HFFc6 (cell line): ENCODE measurements at places on chromosomes 6 and 20.

- no peak for DNase-seq
These were observed 81.3 kb downstream of the HMGCLL1 start for GRCh38 chr6:55497694-55498093.

- DNase-seq, result no peak
These were observed 2.5 kb upstream of the SLCO4A1 start for GRCh38 chr20:62639765-62640164.

GRCh38 chr20:21353236-21353635 lies 44.1 kb downstream of the NKX2-4 start:
- peak; percentile 53 for DNase-seq

DNA sequence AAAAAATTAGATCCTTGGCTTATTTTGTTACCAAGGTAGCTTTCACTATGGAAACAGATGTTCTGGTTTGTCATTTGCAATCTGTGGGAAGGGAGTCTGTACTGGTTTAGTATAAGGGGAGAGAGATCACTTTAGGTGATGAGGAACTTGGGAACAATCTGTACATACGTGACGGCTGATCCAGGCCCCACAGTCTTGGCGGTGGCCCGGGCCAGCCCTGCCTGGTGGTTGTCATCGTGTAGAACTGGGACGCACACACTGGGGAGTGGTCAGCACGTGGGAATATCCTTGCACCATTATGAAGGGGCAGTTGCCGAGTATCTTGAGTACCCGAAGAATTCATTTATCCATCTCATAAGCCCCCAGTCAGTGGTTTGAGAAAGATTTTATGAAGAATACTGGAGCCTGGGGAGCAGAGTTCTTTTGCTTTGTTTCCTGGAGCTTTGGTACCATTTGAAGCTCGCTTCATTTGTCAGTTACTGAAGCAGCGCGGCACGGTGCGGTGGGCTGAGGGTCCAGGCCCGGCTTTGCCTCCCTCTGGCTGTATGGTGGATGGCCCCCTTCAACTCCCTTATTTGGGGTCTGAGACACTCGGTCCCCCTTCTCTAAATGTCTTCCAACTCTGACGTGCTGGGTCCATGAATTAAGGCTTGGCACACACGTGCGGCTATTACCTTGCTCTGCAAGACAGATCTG lies 22.8 kb upstream of the CLDN20 start:
- DNase-seq, result no peak

DNA sequence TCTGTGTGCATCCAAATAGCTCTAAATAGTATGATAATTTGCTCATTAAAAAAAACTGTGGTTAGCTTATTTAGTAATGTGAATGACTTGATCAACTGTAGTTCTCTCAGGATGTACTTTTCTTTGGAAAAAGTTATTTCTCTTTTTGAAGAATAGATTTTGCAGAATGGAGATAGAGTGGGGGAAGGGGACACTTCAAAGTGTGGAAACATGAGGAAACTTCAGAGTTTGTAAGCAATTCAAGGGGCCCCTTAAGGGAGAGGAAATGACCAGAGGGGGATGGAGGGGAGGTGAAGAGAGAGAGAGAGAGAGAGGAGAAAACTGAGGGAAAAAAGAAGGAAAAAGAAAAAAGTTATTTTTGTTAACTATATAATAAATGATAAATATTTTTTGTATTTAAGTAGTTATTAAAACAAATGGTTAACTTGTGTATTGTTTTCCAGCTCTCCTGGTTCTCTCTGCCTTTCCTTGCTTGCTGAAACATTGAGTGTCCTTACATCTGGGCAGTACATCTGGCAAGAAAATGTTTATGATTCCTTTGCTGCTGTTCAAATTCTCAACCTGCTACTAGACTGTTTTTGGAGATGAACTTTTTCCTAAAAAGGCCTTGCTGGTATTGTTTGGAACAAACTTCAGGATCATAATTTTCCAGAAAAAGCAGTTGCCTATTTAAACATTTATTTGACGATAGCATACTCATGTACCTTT lies 497.5 kb upstream of the CITED2 start:
- DNase-seq, result no peak

GRCh38 chr20:55569084-55569483 lies 436.2 kb downstream of the CBLN4 start:
- DNase-seq, result no peak

GRCh38 chr6:33276864-33277662 lies at the start of gene B3GALT4:
TSS of gene B3GALT4 (plus strand) at chr6:33277123. CDS start at chr6:33277420, 297 bp downstream.
- DNase-seq, result peak; percentile 58

GRCh38 chr6:154596701-154597100 lies 86.2 kb upstream of the CNKSR3 start:
- DNase-seq, result no peak

- DNase-seq, result no peak
These were observed 36.8 kb upstream of the GSTA3 start for GRCh38 chr6:52946306-52946705.

DNA sequence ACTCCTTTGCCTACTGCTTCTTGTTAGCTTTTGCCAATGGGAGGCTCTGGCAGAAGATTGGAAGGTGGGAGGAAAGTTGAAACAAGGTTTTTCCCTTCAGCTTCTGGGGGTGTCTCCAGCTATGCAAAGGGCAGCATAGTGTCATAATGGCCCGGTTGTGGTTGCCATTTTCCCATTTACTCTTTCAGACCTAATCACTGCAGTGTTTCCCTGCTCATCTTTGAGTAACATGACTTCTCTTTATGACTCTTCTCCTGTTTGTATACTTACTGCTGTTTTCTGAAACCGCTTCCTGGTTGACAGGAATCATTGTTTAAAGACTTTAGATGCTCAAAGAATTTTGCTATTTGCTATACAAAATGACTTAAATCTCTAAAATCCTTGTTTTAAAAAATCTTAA lies 19.9 kb downstream of the NRN1 start:
- no peak for DNase-seq

DNA sequence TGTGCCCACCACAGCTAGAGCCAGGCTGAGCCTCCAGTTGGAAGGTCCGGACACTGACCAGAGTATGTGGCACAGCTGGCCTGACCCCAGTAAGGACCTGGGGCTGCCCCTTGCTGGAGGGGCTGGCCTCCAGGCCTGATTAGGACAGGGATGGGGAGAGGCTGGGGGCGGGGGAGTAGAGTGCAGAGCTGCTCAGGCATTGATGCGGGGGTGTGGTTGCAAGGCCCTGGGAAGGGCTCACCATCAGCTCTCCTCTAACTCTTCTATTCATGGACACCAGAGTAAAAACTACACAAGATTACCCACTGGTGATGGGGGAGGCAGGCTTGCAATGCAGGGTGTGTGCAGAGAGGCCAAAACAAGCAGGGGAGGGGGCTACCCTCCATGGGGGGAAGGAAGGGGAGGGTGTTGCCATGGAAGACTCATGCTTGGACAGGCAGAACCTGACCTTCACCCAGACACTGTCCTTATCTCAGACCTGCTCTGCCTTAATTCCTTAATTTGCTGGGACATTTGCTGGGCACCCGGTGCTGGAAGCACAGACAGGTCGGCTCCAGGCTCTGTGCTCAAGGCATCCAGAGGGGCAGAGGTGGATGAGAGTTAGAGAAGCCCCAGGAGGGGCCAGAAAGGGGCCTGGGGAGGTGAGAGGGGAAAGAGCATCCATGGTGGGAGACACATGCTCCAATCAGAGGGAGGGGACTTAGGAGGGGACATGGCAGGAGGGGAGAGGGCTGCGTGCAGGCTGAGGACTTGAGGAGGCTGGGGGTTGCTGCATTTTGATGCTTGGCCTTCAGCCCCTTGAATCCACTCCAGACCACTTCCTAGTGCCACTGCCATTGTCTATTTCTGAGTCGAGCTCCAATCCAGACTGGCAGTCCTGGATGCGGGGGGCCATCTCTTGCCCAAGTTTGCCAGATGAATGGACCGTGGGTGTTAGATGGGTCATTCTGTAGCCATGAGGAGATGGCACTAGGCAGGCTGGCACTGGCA lies 7.6 kb upstream of the EMILIN3 start:
- no peak for DNase-seq

DNA sequence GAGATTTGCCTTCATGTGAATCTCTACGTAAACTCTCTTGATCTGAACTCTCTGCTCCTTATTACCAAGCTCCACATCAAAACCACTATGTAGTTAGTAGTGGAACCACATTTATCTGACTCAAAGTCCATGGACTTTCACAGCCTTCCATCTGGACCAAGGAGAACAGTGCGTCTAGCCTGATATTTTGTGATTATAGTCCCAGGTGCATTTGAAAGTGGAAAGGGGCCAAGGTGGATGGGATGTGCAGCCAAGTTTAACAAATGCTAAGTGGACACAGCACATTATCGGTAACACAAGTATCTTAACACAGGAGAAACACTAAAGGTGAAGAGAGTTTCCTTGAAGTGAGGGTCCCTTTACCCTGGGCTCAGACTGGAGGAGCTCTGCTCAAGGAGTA lies 281.2 kb upstream of the SGK1 start:
- no peak for DNase-seq

- DNase-seq, result no peak
These were observed 59.2 kb upstream of the TFAP2D start for GRCh38 chr6:50654155-50654554.

GRCh38 chr20:35433337-35433736 lies 4.7 kb downstream of the GDF5 start:
- no peak for DNase-seq

GRCh38 chr6:48614326-48614725 lies 503.3 kb upstream of the PTCHD4 start:
- no peak for DNase-seq

GRCh38 chr6:18340781-18341551 lies 46.2 kb upstream of the RNF144B start:
- no peak for DNase-seq

GRCh38 chr20:62143957-62144825 lies 622 bp downstream of the SS18L1 start:
- DNase-seq, result no peak

- no peak for DNase-seq
These were observed 105.3 kb downstream of the EYA2 start for GRCh38 chr20:46999801-47000465.

DNA sequence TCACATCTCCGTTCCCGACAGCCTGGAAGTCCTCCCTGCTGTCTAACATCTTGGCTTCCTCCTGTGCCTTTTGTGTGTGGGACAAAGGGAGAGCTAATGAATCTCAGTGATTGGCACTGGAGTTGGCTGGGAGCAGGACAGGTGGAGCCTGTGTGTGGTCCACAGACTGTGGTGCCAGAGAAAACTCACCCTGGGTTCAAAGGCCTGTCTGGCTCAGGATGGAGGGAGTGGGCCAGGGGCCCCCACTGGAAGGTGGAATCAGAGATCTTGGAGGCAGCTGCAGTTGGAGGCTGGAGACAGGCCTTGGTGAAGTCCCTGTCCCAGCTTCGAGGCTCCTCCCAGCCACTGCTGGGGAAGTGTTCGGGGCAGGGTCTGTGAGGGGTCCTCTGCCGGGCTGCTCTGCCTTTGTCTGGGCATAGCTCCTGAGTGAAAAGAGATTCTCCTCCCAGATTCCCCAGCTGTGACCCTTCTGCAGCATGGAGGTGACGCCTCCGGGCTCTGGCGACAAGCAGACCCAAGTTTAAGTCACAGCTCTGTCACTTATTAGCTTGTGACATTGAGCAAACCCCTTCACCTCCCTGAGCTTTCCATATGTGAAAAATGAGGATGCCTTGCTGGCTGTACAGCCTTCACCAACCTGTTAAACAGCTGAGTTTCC lies 13.9 kb upstream of the ITPR3 start:
- DNase-seq, result no peak

DNA sequence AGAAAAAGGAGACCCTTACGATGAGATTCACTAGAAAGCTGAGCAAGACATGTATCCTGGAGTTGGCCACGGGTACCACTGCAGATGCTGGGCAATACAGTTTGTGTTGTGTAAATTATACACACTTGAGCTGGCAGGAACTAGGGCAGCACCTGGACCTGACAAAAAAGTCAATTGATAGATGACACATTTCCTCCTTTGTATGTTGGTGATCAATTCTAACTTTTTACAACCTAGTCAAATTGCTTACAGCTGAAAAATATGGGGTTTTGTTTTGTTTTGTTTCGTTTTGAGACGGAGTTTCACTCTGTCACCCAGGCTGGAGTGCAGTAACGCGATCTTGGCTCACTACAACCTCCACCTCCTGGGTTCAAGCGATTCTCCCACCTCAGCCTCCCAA lies 108.9 kb downstream of the UST start:
- no peak for DNase-seq

DNA sequence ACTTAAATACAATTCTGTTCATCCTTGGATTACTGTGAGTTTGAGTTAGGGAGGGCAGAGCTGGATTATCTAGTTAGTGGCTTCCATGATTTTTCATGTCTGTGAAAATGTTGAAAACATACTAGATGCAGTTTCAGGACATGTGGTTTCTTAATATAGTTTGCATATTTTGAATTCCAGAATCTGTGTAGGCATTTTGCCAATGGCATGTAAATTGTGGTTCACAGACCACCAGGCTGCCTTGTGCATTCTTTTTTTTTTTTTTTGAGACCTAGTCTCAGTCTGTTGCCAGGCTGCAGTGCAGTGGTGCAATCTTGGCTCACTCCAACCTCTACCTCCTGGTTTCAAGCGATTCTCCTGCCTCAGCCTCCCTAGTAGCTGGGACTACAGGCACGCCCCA lies 42.8 kb downstream of the CDC5L start:
- peak; percentile 14 for DNase-seq

GRCh38 chr6:5438922-5439584 lies 177.7 kb downstream of the FARS2 start:
- no peak for DNase-seq

DNA sequence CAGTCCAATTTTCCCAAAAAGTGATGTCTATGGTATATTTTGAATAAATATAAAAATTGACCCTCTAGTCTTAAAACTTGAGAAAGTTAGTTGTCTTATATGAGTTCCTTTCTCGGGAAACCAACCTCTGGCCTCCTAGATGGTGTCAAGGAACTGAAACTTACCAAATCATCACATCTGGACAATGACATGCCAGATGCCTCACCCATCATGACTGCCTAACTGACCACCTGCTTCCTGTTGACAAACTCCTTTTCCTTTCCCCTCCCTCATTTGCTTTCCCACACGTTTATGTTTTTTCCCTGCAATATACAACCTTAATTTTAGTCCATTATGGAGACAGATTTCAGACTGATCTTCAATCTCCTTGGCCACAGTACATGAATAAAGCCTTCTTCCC lies 731.0 kb downstream of the EPHA7 start:
- no peak for DNase-seq
